CD4-positive, alpha-beta T cell (primary cell): ENCODE measurements at places on chromosomes 4 and X. TPM values are rescaled to one million over a fixed set of nuclear protein-coding genes. Genes with fewer than 3 reads are reported as not detected.

DNA sequence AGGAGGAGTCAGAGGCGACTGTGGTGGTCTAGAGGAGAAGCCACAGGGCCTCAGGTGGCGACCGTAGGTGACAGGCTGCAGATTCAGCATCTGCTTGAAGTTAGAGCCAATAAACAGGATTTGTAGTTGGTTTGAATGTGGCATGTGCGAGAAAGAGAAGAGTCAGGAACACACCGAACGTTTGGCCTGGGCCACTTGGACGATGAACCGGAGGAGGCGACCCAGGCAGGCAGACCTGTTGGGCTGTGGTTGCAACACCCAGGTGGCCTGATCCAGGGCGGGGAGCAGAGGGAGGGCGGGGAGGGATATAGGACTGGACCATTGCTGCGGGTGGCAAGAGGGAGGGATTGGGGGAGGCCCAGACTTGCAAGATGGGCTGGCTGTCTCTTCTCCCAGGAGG, 10.0 kb upstream of the PSAPL1 start:
- H3K36me3 ChIP-seq = no peaks in the 10 kb centered on the region
- no peak overlapping the region for H3K4me3 ChIP-seq
- no peak for DNase-seq
- peaks cover 11% of the 10 kb centered on the region for H3K27me3 ChIP-seq
- H3K4me1 ChIP-seq = no peaks in the 10 kb centered on the region

DNA sequence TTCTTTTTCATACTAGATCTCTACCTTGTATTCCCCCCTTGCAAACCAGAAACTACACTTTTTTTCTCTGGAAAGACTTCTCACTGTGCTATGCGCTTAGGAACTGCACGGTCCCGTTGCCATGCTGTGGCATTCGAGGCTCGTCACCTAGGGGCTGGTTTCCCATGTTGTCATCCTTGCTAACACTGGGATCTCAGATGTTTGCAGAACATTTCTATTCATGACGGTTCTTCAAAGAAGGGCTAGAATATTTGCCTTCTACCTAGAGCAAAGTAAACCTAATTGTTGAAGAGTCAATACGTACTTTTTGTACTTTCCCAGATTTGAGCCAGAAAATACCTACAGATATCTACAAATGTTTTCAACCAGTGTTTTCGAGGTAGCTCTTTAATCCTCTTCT, 41.0 kb downstream of the RS1 start:
- H3K4me1 ChIP-seq = no peaks in the 10 kb centered on the region
- DNase-seq = no peak
- no peak overlapping the region for H3K4me3 ChIP-seq
- H3K27ac ChIP-seq = no peak overlapping the region
- peaks cover 4% of the 10 kb centered on the region for H3K36me3 ChIP-seq

DNA sequence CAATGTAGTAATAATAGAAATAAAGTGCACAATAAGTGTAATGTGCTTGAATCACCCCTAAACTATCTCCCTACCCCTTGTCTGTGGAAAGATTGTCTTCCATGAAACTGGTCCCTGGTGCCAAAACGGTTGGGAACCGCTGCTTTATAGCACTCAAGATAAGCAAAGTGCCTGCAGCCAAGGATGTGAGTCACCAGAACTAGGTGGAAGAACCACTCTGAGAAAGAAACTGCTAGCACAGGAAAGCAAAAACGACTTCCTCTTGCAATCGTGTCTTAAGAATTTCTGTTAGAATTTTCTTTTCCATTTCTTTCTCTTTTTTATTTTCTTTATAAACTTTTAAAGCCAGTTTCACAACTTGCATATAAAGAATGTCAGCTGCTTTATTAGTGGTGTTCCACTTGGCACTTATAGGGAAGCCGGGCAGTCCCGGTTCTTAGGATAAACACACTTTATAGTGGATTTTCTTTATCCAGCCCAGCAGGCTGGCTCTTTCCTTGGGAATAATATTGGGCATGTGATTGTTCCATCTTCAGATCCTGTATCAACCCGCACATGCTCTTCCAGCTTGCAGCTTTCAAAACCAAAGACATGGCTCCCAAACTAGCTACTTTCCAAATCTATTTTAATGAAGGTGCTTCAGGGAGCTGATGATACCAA, 32.3 kb upstream of the CXCL8 start:
- no peak for DNase-seq
- no peaks in the 10 kb centered on the region for H3K36me3 ChIP-seq
- H3K4me3 ChIP-seq = no peak overlapping the region
- no peak overlapping the region for H3K27ac ChIP-seq
- H3K4me1 ChIP-seq = no peaks in the 10 kb centered on the region

DNA sequence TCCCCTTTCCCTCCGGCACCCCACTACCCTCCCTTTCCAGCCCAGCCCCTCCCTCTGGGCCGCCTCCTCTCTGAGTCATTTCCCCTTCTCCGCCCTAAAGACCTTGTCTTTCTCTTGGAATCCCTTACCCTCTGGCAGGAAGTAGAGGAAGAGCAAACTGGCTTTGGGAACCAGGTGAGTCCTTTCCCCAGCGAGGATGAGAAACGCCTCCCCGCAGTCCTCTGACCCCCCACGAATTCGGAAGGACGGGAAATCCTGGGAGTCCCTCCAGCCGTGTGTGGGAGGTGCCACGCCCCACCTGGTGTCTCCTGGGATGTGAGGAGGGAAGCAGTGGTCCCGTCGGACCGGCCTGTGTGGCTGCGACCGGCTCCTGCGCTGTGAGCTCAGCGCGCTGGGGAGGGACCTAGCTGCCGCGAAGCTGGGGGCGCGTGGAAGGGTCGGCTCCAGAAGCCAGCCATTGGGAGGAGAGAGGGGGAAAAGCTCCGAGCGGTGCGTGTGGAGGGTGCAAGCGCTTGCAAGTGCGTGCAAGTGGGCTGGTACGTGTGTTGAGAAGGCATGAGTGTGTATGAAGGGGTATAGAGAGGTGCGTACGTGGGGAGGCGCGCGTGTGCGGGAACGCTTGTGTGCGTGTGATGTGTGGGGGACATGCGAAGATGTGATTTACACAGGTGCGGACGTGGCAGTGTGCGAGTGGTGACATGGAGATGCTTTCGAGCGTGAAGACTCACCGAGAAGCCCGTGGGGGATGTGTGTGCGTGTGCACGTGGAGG, 46.3 kb downstream of the TEX13B start:
- H3K27me3 ChIP-seq = no peaks in the 10 kb centered on the region
- H3K27ac ChIP-seq = no peak overlapping the region
- DNase-seq = no peak
- H3K4me3 ChIP-seq = no peak overlapping the region

DNA sequence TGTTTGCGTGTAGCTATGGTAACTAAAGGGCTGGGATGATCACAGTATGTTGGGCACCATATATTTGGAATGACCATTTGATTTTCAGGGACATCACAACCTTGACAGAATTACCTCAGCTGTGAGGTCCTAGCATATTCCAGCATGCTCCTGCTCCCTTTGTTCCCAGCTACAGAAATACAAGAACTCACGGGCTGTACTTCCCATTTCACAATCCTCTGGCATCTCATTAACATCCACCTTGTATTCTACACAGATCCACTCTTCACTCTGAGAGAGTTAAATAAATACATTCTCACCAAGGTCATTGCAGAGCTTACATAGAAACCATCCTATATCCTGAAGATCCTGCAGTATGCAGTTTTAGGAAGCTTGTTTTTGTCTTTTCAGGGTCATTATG, 169.7 kb downstream of the FRMPD4 start:
- no peak for DNase-seq
- H3K4me3 ChIP-seq = no peak overlapping the region
- H3K36me3 ChIP-seq = no peaks in the 10 kb centered on the region
- no peaks in the 10 kb centered on the region for H3K4me1 ChIP-seq
- H3K27me3 ChIP-seq = no peaks in the 10 kb centered on the region
- H3K27ac ChIP-seq = no peak overlapping the region

GRCh38 chr4:101232074-101232776, 115.1 kb downstream of the PPP3CA start:
- no peaks in the 10 kb centered on the region for H3K36me3 ChIP-seq
- H3K4me3 ChIP-seq = no peak overlapping the region
- H3K27ac ChIP-seq = no peak overlapping the region
- DNase-seq = no peak
- no peaks in the 10 kb centered on the region for H3K4me1 ChIP-seq

DNA sequence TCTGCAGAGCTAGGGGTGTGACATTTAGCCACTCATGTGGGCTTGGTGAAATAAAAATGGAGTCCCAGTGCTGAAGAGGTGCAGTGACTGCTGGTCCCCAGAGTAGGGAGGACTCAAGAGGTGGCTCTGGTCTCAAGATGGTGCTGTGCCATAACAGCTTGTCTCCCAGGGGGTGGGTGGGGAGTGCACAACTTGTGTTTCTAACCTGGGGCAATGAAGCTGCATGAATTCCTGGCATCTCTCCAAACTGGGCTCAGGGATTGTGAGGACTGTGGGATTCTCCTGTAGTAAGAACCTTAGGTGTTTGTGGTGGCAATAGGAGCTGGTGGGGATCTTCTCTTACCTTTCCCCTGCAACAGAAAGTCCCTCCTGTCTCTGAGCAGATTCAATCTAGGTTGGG, 278.9 kb upstream of the SFRP2 start:
- H3K4me3 ChIP-seq = no peak overlapping the region
- no peak overlapping the region for H3K27ac ChIP-seq
- no peaks in the 10 kb centered on the region for H3K4me1 ChIP-seq
- DNase-seq = no peak

GRCh38 chr4:140135529-140136088, 18.4 kb downstream of the MAML3 start:
- H3K4me3 ChIP-seq = no peak overlapping the region
- no peaks in the 10 kb centered on the region for H3K27me3 ChIP-seq

- no peak for DNase-seq
- H3K27ac ChIP-seq = no peak overlapping the region
- no peaks in the 10 kb centered on the region for H3K4me1 ChIP-seq
- H3K36me3 ChIP-seq = peaks cover 86% of the 10 kb centered on the region
These were observed 76.2 kb downstream of the DOCK11 start for GRCh38 chrX:118571836-118572235.

GRCh38 chrX:82589410-82589809, 918.7 kb upstream of the POU3F4 start:
- no peak overlapping the region for H3K27ac ChIP-seq
- DNase-seq = no peak
- no peaks in the 10 kb centered on the region for H3K4me1 ChIP-seq
- no peaks in the 10 kb centered on the region for H3K36me3 ChIP-seq
- H3K4me3 ChIP-seq = no peak overlapping the region

DNA sequence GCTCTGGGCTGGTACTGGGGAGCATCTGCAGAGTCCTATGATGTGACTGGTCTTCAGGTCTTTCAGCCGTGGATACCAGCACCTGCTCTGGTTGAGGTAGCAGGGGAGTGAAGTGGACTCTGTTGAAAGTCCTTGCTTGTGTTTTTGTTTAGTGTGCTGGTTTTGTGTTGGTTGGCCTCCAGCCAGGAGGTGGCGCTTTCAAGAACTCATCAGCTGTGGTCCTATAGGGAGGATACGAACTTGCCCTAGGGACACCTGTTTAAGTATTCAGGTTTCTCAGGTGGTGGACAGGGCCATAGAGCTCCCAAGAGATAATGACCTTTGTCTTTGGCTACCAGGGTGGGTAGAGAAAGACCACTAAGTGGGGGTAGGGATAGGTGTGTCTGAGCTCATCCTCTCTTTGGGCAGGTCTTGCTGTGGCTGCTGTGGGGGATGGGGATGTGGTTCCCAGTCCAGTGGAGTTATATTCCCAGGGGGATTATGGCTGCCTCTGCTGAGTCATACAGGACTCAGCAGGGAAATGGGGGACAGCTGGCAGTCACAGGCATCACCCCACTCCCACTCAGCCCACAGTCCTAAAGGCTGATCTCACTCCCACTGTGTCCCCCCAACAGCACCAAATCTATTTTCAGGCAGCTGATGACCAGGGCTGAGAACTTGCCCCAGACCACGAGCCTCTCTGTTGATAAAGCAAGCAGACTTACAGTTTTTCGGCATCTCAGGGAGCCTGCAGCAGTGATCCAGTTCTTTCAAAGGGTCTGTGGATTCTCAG, 24.1 kb downstream of the MSMO1 start:
- no peak overlapping the region for H3K27ac ChIP-seq

DNA sequence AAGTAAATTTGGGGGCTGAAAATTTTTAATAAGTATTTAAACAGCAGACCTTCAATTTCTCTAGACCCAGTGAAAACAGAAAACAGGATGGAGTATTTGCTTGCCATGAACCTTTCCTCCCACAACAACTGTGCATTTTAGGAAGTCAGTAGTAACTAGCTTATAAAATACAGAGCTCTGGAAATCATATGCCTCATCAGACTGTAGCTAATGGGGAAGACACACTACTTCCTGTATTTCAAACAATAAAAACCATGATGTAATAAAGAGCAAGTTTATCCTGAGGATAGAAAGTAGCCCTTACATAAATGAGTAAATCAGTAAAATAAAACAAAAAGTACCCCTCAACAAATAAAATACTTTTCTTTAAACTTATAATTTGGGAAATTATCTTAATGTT, 280.1 kb upstream of the ZFP42 start:
- H3K27me3 ChIP-seq = no peaks in the 10 kb centered on the region
- H3K27ac ChIP-seq = no peak overlapping the region
- H3K4me1 ChIP-seq = no peaks in the 10 kb centered on the region
- DNase-seq = no peak

Gene ZCCHC18
- total RNA-seq = 3.8 TPM

Gene ATP2B3
- total RNA-seq = not detected

Gene MAGEE2
- not detected for total RNA-seq
